ENCODE measurements at places on chromosomes 2 and 18. TPM values are rescaled to one million over a fixed set of nuclear protein-coding genes. Genes with fewer than 3 reads are reported as not detected.

CXCR4 gene
- 1.5 TPM for total RNA-seq

LIMS3 gene
- 3.1 TPM for total RNA-seq

TLK1 gene
- total RNA-seq, result 74.5 TPM

KCNIP3 gene
- total RNA-seq, result 8.3 TPM

FOXD4L1 gene
- 0.49 TPM for total RNA-seq

PAX3 gene
- total RNA-seq, result 0.41 TPM

CLEC4F gene
- not detected for total RNA-seq

MEP1B gene
- total RNA-seq, result 0.18 TPM

FHOD3 gene
- 16.3 TPM for total RNA-seq

MYO1B gene
- total RNA-seq, result 74.6 TPM

ST8SIA5 gene
- total RNA-seq, result 0.75 TPM

INO80B gene
- 48.1 TPM for total RNA-seq

EFEMP1 gene
- 42.8 TPM for total RNA-seq

SLC14A1 gene
- total RNA-seq, result not detected

- no peak for DNase-seq
Observed at GRCh38 chr2:13401312-13401711, 684.6 kb downstream of the TRIB2 start.

DNA sequence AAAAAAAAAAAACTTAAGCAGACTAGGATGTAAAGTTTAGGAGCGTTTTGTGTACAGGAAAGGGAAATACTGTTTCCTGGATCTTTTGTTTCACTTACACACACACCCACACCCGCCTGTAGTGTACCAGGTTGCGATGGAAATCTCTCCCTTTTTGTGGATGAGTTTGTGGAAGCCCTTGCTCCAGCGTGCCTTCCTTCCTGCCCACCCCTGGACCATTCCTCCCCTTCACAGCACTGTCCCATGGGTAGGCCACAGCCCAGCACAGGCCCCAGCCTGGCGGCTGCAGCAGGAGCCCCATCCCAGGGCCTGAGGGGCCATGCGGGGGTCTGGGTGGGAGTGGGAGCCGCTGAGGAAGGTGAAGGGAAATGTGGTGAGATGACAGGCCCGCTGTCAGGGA is 15.1 kb downstream of the MALL start:
- no peak for DNase-seq

DNA sequence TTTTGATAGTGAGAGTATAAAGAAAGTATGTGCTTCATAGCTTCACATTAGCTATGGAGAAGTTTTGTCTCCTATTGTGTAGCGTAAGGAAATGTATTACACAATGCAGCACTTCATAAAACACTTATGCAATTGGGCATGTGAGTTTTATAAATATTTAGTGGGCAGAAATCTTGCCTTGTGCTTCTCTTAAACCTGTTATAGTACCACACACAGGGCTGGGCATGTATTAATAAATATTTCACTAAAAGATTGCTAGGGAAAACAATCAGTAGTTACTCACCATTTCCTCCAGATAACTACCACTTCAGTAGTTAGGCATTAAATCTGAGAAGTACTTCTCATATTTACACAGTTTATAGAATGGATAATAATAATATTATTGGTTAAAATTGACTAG is 1080.8 kb upstream of the PIK3C3 start:
- no peak for DNase-seq

GRCh38 chr2:102368461-102369109 is 13.0 kb downstream of the IL18R1 start:
- no peak for DNase-seq

- DNase-seq, result no peak
Observed at GRCh38 chr2:123514613-123515207, 510.4 kb upstream of the CNTNAP5 start.

GRCh38 chr2:113175736-113176695 is 2.2 kb downstream of the PSD4 start:
- no peak for DNase-seq

DNA sequence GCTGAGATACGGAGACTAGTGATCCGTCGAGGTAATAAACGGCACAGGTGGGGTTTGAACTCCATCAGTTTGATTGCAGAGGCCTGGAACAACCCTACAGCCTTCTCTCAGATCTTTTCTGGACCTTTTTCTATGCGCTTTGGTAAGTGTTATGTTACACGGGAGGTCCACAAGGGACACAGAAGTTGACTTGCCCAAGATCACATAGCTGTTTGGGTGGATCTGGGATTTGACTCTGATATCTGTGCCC is 1.1 kb upstream of the DNPEP start:
- no peak for DNase-seq

GRCh38 chr2:85326406-85327159 is 1.2 kb downstream of the TGOLN2 start:
- DNase-seq, result no peak

GRCh38 chr18:12005538-12006487 is 24.5 kb downstream of the IMPA2 start:
- no peak for DNase-seq

DNA sequence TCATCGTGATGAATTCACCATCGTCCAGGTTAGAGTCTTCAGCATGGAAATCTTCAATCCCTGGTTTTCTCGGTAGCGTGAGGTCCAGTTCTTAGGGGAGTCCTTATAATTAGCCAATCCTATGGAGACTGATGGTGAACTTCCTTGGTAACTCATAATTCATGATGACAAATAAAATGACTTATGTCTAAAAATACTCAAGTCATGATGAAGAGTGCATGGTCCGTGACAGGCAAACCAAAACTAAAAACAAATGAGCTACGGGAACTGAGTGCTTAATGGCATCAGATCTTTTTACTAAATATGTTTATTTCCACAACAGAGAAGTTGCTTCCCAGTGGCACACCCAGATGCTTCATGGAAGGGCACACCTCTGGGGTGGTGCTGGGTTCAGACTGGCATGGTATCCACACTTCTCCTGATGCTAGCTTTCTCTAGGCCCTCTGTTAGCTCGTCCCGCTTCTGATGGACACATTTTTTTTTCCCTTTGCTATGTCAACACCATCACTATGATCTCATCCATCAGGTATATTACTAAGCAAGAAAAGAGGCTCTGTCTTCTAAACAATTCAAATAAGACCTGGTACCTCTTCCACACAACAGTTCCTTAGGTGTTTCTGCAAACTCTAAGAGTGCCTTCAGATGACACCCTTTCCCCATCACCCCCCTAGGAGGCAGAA is 92.8 kb upstream of the NEDD4L start:
- DNase-seq, result no peak

- DNase-seq, result no peak
Observed at GRCh38 chr2:104850361-104851290, 3.3 kb upstream of the POU3F3 start.

- DNase-seq, result no peak
Observed at GRCh38 chr2:205133544-205133943, 548.8 kb upstream of the NRP2 start.

DNA sequence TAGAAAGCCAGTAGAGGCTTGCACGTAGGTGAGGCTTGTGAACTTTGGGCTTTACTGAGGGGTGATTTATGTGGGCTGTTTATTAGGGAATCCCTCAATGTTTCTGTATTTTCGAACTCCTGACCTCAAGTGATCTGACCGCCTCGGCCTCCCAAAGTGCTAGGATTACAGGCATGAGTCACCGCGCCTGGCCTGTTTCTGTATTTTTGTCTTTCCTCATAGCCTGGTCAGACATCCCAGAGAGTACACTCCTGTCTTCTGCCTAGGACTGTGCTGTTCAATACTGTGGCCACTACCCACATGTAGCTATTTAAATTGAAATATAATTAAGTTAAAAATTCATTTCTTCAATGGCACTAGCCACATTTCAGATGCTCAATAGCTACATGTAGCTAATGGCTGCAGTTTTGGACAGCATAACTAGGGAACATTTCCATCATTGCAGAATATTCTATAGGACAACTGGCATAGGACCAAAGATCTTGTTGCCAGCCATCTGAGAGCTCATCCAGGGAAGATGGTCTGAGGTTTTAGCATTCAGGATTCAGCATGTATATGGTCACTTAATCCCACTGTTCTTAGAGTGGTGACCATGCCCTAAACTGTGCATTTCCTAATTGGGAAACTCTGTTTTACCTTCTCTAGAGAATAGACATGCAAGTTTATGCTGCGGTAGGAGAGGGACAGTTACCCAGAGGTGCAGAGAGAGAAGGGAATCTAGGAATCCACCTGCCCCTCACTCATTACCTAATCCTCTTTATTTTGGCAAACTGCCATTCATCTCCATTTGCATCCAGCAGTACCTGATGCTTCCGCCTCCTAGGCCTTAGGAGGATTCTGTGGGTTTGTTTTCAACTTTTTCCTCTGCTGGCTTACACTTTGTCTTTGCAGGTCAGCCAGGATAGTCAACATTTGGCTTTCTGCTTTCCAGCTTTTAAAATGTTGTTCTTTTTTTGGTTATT is 64.4 kb downstream of the LCLAT1 start:
- no peak for DNase-seq

GRCh38 chr18:3265564-3266033 is 3.7 kb downstream of the MYL12B start:
- no peak for DNase-seq

DNA sequence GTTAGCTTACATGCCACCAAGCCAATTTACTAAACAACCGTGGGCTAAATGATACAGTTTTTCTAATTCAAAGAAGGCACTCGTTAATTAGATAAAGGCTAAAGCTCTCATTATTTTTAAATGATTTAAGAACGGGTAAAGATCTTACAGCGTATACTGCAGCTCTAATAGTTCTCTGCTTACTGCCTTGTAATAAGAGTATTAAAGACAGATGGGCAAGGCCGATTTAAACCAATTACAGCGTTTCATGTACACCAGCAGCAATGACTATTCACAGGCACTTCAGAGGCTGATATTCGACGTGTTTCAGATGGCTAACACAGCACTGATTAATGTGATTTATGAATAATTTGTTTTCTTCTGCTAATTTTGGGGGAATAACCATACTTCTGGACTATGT is 259.3 kb downstream of the ZNF407 start:
- no peak for DNase-seq

GRCh38 chr2:236601316-236602202 is 31.9 kb downstream of the ACKR3 start:
- DNase-seq, result no peak

GRCh38 chr18:22102953-22103646 is 66.3 kb upstream of the GATA6 start:
- no peak for DNase-seq

DNA sequence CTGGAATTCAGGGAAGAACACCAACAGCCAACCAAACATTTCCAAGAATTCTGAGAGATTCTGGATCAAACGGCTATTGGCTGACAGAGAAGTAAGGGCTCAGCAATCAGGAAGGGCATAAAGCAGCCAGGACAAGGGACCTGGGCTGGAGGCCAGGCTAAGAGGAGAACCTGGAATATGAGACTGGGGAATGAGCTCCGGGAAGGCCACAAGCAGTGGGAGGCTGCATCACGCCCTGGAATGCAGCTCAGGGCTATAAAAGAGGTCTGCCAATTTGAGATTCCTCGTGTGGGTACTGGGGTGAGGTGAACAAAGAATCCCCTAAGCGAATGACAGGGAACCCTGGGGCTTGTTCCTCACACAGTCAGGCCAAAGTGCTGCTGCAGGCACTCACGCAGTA is 60.4 kb downstream of the ANO7 start:
- DNase-seq, result no peak

GRCh38 chr2:26072925-26073768 is 39.3 kb downstream of the RAB10 start:
- DNase-seq, result no peak

DNA sequence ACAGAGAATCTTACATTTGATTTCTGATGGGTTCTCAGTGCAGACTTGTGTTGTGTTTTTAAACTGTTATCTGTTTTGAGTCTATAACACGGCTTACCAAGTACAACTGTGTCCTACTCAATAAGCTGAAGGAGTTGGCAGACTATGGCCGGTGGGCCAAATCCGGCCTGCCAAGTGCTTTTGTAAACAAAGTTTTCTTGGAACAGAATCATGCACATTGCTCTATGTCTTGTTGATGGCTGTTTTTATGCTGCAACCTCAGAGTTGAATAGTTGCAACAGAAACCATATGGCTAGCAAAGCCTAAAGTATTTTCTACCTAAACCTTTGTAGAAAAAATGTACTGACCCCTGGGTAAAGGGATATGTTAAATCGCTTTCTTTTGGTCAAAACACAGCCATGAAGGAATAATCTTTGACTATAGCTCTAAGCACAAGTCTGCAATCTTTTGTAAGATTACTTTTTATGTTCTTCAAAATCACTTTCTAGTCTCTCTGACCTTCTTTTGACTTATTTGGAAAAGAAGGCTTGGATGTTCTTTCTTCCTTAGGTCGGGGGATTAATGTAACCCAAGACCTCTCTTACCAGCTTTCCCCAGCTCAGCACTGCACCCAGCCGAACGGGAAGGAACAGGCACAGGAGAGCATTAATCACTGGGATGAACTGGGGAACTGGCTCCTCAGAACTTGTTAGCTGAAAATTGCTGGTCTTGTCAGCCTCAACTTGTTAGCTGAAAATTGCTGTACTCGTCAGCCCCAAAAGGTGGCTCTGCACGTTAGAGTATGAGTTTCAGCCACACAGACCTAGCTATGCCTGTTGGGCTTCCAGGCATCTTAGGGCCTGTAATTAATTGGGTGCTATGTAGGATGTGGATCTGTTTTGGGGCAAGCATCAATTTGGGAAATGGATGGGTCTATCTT is 75.4 kb downstream of the CD8B2 start:
- no peak for DNase-seq

- no peak for DNase-seq
Observed at GRCh38 chr2:64847930-64848329, 141.3 kb upstream of the SLC1A4 start.

- no peak for DNase-seq
Observed at GRCh38 chr18:71443706-71444480, 1100.2 kb downstream of the CBLN2 start.

- no peak for DNase-seq
Observed at GRCh38 chr2:62369541-62370202, 136.3 kb downstream of the TMEM17 start.

DNA sequence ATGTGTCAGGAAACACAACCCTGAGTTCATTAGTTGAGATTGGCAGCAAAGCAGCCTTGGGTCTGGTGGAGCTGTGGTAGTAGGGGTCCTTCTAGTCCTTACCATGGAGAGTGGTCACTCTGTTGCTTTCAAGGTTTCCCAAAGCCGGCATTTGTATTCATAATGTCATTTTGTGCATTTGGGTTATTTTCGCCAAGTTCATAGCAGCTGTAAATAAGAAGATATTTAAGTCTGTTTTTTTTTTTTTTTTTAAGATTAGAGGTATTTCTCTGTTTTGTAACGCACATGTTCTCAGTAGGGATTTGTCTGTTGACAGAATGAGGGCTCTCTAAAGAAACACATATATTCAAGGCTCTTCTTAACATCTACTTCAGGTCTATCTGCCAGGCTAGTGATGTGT is 114.1 kb downstream of the PRPF40A start:
- no peak for DNase-seq

DNA sequence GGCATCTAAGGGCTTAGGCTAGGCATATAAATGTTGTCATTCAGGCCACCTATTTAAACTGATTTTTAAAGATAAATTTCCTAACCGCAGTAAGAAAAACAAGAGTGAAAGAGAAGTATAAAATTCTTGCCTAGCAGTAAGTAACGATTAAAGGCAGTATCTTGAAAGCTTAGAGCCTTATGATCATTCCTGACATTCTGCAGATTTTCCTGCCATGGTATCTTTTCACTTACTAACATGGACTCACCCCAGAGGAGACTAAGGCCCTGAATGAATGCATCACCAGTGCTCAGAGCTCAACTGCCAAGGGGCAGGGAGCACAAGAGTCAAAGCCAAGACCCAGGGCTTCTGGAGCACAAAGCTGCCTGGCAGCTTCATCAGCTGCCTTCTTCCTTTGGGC is 133.1 kb downstream of the GCA start:
- no peak for DNase-seq

- no peak for DNase-seq
Observed at GRCh38 chr18:76274468-76275289, 220.4 kb downstream of the ZNF516 start.

GRCh38 chr2:241279413-241279812 is 36.1 kb downstream of the HDLBP start:
- DNase-seq, result no peak
